ENCODE measurements at places on chromosomes 6 and 20.

DNA sequence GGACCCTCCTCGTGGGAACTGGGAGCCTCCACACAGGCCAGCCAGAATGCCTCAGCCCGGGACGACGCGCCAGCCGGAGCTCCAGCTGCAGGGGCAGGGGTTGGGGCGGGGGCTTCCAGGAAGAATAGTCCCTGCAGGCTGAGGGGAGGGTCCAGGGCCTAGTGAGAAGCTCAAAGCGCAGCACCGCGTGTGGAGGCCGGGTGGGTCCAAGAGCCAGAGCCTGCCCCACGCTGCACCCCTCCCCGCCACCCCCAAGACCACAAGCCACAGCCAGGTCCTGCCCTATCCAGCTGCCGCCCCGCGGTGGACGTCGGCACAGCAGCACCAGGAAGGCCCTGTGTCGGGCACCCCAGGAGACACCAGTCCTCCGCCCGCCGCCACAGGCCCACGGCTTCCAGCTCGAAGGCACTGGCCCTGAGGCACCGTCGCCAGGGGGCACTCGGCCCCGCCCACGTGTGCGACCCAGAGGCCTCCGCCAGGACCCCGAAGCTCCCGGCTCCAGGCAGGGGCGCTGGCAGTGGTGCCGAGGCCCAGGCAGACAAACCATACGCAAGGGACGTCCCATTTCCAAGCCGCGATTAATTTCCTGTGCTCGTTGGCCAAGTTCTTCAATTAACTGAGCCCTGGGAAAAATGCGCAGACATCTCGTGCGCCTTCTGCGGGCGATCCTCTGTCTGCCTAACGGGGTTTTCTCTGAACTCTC is 19.5 kb downstream of the KCNQ2 start:
- no peak for DNase-seq

GRCh38 chr6:104227508-104227907 is 632.2 kb downstream of the HACE1 start:
- DNase-seq = no peak

DNA sequence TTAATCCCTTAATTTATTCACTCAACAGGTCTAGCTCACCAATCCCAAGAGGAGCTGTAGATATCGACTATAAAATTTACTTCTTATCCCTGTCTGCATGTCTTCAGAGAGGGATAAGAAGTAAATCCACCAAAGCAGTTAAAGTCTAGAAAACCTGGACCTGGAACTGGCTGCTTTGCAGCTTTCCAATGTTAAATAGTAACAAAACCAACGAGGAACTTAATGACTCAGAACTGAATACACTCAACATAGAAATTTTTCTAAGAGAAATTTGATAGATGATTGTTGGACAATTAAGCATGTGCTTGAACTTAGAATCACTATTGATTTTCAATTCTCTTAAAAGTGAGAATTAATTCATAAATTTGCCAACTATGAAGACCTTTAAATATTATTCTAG is 11.5 kb upstream of the TMEM244 start:
- DNase-seq = no peak

DNA sequence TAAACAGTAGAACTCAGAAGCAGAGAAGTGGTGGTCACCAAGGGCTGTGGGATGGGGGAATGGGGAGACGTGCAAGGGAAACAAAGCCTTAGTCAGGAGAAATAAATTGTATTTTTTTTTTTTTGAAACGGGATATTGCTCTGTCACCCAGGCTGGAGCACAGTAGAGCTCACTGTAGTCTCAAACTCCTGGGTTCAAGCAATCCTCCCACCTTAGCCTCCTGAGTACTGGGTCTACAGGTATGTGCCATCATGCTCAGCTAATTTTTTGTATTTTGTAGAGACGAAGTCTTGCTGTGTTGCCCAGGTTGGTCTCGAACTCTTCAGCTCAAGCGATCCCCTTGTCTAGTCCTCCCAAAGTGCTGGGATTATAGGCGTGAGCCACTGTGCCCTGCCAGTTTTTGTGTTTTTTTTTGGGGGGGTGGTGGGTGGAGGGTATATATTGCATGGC is 3.4 kb downstream of the HSPA1B start:
- DNase-seq = no peak

GRCh38 chr6:34511214-34511914 is 44.8 kb downstream of the SPDEF start:
- DNase-seq = no peak

DNA sequence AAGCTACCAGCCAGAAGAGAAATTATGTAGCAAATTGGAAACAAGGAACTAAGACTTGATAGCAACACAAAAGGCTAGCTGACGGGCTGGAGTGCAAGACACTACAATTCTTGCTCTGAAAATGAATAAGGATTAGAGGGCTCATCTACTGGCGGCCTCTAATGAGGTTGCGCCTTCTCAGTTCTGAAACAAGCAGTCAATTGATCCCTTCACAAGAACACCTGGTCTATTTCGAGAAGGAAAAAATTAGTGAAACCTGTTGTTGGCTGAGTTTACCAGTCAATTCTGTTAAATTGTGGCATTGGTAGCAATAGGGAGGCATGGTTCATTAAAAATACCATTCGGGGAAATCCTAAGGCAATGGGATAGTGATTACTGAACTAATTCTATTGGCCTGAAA is 74.8 kb upstream of the JARID2 start:
- no peak for DNase-seq
